SK-MEL-5 (cell line): ENCODE measurements at places on chromosomes 2 and 18.

GRCh38 chr2:190121971-190122370 lies 59.4 kb upstream of the MSTN start:
- DNase-seq: peak; percentile 79

- DNase-seq: no peak
Measured at GRCh38 chr2:240530181-240530580, 27.6 kb downstream of the ANKMY1 start.

DNA sequence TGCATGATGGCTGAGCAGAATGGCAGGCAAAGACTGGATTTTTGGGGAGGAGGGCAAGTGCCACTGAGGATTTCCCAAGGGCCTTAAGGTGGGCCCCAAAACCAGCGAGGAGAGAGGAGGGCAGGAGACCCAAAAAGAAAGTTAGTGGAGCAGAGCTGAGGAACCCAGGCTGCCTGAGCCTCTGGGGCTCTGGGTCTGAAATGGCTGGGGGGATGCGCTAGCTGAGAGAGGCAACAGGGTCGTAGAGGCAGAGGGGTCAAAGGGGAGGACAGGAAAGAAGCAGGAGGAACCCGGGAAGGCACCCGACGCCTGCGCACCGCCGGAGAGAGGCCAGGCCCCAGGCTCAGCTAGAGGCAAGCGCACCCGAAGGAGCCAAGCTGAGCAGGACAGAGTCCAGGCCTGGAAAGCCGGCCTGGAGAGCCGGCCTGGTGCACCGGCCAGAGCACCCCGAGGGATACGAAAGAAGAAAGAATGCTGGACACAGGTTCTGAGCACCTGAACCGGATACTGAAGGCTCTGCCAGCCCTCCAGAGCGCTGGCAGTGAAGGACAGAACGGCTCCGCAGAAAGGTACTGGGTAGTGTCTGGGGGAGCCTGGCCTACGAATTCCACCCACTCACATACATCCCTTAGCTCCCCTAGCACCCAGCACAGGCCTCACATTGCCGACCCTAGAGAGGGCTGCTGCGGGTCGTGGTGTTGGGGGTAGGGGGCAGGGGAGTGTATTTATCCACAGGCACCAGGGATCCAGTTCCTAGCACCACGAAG lies 39.5 kb upstream of the ATP6V1B1 start:
- no peak for DNase-seq

DNA sequence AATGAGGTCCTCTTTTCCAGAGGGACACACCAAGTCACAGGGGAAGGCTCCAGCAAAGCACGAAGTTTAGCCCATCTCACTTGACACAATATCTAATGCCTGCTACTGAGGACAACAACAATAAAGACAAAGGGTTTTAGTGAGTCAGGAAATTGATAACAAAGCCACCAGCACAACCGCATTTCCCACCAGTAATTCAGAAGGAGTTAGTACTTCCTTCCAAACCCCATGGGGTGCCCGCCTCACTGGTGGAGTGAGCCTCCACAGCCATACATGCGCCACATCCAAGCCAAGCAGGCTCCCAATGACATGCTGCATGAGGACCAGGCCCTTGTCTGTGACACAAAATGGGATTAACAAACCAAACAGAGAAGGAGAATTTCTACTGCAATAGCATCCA lies 40.1 kb downstream of the MRPL35 start:
- no peak for DNase-seq

GRCh38 chr18:7987284-7987976 lies 420.3 kb downstream of the PTPRM start:
- DNase-seq: no peak

DNA sequence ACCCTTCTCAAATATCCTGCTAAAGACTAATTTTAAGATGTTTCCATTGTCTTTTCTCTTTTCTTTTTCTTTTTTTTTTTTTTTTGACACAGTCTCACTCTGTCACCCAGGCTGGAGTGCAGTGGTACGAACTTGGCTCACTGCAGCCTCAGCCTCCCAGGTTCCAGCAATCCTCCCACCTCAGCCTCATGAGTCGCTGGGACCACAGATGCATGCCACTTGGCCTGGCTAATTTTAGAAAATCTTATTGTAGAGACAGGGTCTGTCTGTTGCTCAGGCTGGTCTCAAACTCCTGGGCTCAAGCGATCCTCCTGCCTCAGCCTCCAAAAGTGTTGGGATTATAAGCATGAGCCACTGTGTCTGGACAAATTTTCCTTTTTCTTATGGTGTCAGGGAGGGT lies 167.5 kb downstream of the MCFD2 start:
- DNase-seq: no peak

GRCh38 chr2:178674122-178674521 lies 133.1 kb downstream of the TTN start:
- DNase-seq: peak; percentile 15

DNA sequence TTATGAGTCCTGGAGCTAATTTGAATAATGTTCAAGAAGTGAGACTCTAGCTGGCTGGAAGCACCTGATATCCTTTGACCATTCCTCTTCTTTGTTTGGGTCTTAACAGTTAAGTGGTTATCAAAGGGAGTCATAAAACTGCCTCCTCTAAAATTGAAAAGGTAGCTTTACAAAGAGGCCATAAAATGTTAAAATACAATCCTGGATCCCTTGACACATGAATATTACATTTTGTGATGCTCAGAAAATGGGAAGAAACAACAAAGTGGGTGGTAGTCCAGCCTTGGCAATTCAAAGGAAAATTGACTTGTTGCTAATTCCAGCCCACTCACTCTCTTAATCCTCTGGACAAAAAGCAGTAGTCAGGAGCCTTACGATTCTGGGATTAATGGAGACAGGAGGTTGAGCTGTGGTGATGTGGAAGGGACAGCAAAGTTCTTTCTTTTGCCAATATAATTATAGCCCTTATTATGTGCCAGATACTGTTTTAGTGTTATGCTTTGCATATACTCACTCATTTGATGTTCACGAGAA lies 339.2 kb downstream of the PDE11A start:
- DNase-seq: no peak

DNA sequence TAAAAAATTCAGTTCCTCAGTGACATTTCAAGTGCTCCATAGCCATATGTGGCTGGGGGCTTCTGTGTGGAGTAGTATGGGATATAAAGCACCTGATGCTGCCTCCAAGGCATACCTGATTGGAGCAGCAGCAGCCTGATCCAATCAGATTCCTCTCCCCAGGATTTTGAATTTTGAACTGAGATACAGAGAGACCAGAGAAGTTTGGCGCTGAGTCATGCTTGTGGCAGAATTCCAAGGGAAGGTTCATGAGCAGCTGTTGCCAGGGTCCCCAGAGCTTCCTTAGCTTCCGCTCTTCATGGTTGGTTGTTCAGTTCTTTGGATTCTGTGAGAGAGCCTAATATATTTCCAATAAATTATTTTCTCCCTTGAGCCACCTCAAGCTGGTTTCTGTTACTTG lies 29.0 kb upstream of the CFAP36 start:
- DNase-seq: peak; percentile 30
